ENCODE measurements at places on chromosomes 16 and 17.

- no peak for DNase-seq
Measured at GRCh38 chr17:34562387-34562786, 17.0 kb upstream of the TMEM132E start.

DNA sequence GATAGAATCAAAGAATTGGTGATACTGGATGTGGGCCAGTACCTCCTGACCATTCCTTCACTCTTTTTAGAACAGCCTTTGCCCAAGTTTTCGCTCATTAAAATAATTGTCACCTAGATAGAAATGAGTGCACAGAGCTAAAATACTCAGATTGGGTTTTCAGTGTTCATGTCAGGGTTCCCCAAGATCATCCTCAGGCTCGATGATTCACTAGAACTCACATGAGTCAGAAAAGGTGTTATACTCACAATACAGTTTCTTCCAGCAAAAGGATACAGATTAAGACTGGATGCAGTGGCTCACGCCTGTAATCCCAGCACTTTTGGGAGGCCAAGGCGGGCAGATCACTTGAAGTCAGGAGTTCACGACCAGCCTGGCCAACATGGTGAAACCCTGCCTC lies 19.9 kb downstream of the ERCC4 start:
- no peak for DNase-seq

GRCh38 chr17:61478790-61479492 lies 26.7 kb downstream of the TBX4 start:
- DNase-seq = no peak

- DNase-seq = no peak
Measured at GRCh38 chr16:81821436-81822128, 42.5 kb downstream of the PLCG2 start.

- peak; percentile 69 for DNase-seq
Measured at GRCh38 chr16:87178977-87179376, 138.2 kb downstream of the C16orf95 start.

DNA sequence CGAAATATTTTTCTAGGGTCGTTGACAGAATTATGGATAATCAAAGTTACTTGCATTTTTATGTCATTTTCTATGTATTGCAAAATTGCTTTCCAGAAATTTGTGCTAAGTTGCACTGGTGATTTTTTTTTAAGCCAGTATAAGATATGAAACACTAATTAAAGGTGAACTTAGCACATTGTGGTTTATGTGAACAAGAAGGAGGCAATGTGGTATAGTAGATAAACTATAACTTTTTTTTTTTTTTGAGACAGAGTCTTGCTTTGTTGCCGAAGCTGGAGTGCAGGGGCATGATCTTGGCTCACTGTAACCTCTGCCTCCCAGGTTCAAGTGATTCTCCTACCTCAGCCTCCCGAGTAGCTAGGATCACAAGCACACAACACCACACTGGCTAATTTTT lies 13.2 kb downstream of the DGKE start:
- no peak for DNase-seq

DNA sequence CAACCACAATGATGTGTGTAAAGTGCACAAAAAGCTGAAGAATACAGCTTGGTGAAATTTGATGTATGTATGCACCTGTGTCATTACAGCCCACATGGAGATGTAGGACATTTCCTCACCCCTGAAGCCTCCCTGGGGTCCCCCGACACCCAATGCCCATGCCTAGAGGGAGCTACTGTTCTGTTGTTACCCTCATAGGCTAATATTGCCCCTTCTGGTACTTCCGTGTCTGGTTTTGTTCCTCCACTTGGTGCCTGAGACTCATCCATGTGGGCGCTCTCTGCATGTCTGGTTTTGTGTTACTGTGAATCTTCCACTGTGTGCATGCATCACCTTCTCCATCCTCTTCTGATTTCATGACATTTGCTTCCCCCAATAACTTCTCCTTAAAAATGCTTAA lies 18.6 kb downstream of the TNFRSF13B start:
- DNase-seq = no peak

DNA sequence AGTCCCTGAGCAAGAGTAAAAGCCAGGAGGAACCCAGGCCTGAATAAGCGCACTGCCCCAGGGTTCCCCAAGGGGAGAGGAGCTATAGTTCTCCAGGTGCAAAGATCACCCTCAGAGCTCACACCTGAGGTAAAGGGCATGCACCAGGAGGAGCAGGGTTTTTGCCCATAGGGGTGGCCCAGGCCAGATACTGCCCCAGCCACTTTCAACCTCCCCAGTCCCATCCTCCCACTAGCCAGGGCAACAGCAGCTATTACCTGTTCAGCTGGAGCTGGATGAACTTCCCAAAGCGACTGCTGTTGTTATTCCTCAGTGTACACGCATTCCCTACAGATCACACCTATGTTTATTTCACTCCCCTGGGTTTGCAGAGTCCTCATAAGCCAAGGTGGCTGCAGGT lies 19.8 kb downstream of the MYO19 start:
- DNase-seq = no peak

DNA sequence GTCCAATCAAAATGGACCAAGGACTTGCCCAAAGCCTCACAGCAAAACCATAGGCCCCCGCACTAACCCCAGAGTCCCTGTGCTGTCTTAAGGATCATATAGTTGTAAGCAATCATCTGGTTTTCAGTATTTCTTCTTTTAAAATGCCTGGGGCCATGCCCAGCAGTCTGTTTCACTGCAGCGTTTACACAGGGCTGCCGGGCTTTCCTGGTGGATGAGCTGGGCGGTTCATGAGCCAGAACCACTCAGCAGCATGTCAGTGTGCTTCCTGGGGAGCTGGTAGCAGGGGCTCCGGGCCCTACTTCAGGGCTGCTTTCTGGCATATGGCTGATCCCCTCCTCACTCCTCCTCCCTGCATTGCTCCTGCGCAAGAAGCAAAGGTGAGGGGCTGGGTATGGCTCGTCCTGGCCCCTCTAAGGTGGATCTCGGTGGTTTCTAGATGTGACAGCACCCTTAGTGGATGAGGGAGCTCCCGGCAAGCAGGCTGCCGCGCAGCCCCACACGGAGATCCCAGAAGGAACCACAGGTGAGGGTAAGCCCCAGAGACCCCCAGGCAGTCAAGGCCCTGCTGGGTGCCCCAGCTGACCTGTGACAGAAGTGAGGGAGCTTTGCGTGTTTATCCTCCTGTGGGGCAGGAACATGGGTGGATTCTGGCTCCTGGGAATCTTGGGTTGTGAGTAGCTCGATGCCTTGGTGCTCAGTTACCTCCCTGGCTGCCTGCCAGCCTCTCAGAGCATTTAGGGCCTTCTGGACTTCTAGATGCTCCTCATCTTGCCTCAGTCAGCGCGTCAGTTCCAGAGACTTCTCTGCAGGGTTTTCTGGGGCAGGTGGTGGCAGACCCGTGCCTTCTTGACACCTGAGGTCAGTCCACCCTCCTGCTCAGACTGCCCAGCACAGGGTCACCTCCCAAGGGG lies 24.8 kb upstream of the STH start:
- DNase-seq = no peak

DNA sequence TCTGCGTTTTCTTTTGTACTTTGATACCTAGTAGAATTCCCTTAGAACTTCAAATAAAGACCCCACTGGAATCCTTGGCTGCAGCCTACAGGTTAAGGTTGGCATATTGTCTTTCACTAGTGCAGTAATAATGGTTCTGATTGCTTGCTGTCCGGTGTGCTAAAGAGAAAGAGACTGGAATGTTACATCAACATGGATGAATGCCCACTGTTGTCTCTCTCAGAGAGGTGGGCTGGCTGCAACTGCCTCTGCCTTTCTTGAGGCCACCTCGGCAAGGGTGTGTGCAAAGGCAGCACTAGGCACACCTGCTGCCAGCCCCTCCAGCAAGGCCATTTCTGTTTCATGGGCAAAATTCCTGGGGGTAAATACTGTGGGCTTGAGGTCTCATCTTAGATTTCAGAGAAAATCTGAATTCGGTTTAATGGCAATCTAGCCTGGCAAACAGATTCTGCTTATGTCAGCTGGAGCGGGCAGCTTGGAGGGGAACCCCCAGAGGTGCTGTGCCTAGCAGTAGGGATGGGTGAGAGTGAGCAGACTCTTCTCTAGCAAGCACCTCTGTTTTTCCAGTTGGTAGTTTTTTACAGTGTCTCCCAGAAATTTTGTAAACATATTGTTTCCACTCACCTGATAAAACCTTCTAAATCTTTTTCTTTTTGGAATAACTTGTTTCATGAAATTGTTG lies 54.0 kb downstream of the MRTFB start:
- peak; percentile 19 for DNase-seq

DNA sequence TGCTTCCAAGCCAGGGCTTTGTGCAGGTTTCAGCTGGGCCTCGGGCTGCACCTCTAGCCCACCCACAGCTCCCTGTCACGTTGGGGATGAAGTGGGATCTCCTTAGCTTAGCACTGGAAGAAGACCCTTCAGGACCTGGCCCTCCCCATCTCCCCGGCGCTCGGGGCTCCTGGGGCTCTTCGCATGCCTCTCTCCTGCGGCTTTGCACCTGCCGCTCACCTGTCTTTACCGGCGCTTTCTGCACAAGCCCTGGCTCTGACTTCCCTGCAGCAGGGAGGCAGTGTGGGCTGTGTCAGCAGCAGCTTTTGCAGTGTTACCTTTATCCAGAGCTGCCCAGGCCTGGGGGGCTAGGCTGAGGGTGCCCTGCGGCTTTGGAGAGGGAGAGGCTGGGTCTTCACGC lies 52.3 kb downstream of the NT5M start:
- no peak for DNase-seq

GRCh38 chr17:7626956-7627249 lies 718 bp downstream of the SAT2 start:
- DNase-seq = no peak

DNA sequence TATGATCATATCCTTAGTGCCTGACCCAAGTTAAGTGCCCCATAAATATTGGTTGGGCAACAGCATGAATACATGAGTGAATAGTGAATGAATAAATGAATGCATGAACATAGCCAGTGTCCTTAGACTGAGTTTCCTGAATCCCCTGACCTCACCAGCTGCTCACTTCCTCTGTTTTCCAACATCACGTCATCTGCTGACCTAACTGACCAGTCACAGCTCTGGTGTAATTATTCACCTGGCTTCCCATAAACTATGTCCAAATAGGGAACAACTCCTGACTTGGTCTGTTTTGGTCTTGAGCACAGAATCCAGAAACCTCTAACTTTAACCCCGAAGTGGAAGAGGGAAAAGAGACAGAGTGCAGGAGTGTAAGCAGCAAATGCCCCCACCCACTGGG lies 83.4 kb downstream of the ASIC2 start:
- no peak for DNase-seq

- no peak for DNase-seq
Measured at GRCh38 chr16:10624527-10624926, 44.1 kb upstream of the EMP2 start.

DNA sequence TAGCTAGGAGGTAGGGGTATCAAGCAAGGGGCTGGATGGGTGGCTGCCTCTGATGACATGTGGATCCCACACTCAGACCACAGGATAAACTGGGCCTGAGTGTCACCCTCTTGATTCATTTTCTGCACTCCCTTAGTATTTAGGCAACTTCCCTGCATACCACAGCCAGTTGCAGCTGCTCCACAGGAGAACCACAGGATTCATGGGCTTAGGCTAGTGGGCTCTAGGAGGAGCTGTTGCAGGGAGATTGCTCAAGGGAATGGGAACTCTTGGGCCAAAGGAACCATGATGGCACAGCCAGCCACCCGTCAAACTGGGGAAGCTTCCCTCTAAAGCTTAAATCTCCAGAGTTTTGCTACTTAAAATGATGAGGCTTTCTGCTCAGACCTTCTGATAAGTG lies 269.7 kb upstream of the ASIC2 start:
- DNase-seq = no peak

DNA sequence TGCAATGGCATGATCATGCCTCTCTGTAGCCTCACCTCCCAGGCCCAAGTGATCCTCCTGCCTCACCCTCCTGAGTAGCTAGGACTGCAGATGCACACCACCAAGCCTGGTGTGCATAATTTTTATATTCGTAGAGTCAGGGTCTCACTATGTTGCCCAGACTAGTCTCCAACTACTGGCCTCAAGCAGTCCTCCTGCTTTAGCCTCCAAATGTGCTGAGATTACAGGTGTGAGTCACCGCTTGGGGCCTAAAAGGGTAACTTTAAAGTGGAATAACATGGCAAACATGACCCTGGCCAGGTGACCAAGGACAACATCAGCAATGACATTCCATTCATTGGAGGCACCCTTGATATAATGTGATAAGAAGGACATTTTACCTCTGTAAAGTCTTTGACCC lies 26.1 kb downstream of the HSBP1 start:
- DNase-seq = no peak

GRCh38 chr17:39357986-39358385 lies 43.4 kb downstream of the FBXL20 start:
- DNase-seq = no peak

GRCh38 chr16:51621610-51622009 lies 470.5 kb upstream of the SALL1 start:
- DNase-seq = no peak

- DNase-seq = no peak
Measured at GRCh38 chr16:3878610-3879009, 1.9 kb downstream of the CREBBP start.

DNA sequence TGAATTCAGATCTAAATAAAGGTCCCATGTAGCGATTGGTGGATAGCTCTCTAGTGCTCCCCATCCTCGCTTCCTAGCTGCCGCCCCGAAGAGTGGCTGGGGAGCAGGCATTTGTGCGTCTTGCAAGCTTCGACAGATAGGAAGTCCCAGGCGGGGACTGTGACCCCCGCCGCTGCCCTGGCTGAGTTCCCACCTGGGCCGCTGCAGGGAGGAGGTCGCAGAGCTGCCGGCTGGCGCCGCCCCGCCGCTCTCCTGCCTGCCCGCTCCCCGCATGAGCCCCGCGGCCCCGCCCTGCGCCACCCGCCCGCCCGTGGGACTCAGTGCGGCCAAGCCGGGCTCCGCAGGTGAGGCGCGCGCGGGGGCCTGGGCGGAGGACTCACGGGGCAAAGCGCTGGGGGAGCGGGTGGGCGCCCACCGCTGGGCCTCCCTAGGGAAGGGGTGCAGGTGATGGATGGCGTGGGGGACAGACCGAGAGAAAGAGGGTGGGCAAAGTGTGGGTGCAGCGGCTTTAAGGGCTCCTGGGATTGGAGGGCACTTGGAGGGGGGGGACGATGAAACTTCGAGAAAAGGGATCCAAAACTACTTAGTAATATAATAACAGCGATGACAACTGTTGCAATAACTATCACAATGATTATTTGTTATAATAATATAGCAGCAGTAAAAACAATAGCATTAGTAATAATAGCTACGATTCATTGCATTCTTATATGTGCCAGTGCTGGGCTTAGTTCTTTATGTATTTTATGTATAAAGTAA lies at the start of gene OTOA:
TSS of gene OTOA (plus strand) at position 80 of the 759 bp plus-strand sequence. CDS start 14,547 bp downstream, outside the sequence.
- no peak for DNase-seq

- no peak for DNase-seq
Measured at GRCh38 chr17:50793007-50793406, 25.7 kb upstream of the ANKRD40CL start.

DNA sequence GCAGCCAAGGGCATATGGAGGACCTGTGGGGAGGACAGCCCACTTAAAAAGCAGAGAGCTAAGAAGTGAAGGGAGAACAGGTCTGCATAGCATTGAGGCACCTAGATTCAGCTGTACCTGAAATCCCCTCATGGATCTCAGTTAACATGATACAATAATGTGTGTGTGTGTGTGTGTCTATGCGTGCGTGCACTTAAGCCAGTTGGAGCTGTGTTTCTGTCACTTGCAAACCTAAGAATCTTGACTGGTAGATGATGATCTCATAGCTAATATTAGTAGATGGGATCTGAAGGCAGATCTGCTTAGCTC lies 1.7 kb upstream of the ITPRIPL2 start:
- no peak for DNase-seq

- DNase-seq = no peak
Measured at GRCh38 chr17:37164057-37164456, 211.7 kb upstream of the C17orf78 start.
